ENCODE measurements at places on chromosomes 11 and 22.

- no peak for DNase-seq
Observed at GRCh38 chr11:62444236-62444833, 25.5 kb downstream of the SCGB1A1 start.

DNA sequence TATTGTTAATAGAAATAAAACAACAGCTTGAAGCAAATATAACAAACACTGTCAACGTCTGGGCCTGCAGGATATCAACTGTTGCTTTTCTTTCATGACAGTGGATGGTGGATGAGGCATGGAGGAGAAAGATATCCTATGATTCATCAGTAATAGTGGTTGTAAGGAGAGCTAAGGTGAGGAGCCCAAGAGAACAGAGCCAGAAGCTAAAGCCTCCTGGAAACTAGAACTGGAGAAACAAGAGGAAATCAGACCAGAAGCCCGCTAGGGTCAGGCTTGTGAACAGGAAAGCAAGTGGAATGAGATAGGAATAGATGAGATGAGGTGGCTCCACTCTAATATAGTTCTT is 37.7 kb upstream of the MMP12 start:
- DNase-seq, result no peak

- DNase-seq, result peak; percentile 49
Observed at GRCh38 chr22:37043828-37044538, 7.6 kb upstream of the KCTD17 start.

GRCh38 chr11:133506551-133507094 is 25.7 kb downstream of the OPCML start:
- no peak for DNase-seq

DNA sequence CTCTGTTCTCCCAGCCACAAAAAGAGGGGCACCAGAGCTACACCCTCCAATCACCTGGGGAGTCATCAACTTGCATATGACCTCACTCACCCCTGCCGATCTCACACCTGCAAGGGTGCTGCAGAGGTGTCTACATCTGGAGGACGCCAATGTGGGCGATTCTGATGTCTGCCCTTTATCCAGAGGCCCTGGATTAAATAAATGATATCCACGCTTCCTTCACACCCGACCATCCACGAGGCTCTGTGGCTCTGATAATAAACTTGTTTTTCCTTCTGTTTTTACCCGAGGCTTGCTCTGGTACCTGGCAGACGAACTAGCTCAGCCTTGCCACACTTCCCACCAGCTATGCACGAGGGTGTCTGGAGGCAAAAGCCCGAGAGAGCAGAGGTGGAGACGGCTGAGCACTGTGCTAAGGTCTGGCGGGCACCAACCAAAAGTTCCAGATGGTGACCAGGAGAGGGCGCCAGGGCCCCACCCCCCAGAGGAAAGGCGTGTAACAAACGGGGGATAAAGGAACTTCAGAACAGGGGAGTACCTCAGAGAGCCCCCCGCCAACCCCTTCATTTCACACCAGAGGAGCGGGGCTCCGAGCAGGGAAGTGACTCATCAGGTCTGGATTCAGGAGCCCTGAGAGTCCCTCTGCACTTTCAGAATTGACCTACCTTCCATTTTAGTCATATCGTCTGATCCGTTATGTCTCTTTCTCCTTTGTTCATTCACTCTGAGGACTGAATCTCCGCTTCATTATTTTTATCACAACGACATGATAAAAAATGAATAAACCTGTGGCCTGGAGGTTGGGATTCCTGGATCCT is 13.5 kb downstream of the SCN3B start:
- no peak for DNase-seq

DNA sequence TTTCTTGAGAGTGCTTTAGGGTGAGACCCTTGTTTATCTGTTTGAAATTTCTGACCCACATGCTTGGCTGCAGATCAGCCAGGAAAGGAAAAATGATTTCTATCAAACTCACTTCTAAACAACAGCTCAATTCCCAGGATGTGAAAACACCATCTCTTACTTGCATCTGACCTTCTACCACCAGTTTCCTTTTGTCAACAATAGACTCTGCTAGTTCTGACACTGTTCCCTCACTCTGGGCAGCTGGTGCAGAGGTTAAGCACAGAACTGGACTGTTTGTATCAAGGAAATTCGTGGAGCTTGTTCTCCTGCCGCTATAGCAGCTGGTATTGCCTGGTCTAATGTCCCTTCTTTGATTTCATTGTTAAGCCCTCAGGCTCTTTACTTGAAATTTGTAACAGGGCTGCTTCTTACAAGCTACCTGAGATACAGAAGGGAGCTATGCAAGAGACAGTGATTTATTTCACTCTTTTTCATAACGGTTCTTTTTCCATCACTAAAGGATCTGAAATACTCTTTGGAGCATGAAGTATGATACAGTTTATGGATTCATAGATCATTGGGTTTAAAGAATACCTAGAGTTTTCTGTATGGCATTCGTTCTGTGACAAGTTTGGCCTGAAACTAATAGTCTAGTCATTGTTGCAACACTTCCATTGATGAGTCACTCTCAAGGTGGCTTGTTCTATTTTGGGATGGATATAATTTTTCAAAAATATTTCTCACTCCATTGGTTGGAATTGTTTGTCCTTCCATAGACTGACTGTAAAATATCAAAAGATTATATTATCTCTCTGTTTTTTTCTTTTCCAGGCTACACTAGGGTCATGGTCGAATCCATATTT is 178.2 kb upstream of the ZC3H12C start:
- peak; percentile 8 for DNase-seq

GRCh38 chr11:127443297-127443696 is 442.7 kb upstream of the KIRREL3 start:
- DNase-seq, result no peak

DNA sequence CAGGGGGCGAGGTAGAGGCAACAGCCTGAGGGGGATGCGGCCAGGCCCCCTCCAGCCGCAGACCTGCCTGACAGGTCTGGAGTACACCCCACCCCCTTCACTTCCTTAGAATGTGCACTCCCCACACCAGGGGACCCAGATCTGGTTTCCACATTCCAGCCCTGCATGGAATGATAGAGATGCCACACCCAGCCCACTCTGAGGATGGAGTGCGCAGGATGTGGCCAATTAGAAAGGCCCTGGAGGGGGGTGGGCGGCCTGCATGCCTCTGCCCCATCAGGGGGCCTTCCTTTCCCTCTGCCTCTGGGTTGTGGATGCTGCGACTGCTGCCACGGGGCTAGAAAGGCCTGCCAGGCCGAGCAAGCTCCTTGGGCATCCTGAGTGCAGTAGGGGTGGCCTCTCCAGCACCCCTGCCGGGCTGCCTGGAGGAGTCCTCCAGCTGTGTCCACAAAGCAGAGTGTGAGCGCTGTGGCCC is 28.2 kb upstream of the MGAT3 start:
- no peak for DNase-seq

GRCh38 chr11:116096272-116096995 is 592.2 kb upstream of the CADM1 start:
- DNase-seq, result no peak

GRCh38 chr11:117121176-117121575 is 22.9 kb upstream of the PAFAH1B2 start:
- DNase-seq, result no peak

DNA sequence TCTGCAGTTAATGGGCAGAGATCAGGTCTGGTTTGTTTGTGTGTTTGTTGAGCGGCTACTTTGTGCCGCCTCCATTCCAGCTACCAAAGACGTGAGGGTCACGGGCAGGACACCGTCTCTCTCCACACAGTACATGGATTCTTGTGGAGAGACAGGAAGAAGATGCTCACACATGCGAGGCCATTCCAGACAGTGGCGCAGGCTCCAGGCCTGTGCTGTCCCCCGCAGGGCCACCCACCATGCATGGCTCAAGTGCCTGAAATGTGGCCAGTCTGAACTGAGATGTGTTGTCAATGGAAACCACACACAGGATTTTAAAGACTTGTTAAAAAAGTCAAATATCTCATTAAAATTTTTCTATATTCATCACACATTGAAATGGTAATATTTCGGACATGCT is 848.3 kb downstream of the TBC1D22A start:
- no peak for DNase-seq

GRCh38 chr11:86676533-86677154 is 4.2 kb upstream of the ME3 start:
- no peak for DNase-seq

GRCh38 chr22:34743110-34743751 is 322.7 kb upstream of the ISX start:
- DNase-seq, result no peak

- DNase-seq, result no peak
Observed at GRCh38 chr22:39308614-39309363, 10.6 kb downstream of the RPL3 start.

- no peak for DNase-seq
Observed at GRCh38 chr22:46688949-46689348, 49.1 kb downstream of the CERK start.

- DNase-seq, result no peak
Observed at GRCh38 chr22:35102663-35103062, 36.7 kb downstream of the ISX start.

DNA sequence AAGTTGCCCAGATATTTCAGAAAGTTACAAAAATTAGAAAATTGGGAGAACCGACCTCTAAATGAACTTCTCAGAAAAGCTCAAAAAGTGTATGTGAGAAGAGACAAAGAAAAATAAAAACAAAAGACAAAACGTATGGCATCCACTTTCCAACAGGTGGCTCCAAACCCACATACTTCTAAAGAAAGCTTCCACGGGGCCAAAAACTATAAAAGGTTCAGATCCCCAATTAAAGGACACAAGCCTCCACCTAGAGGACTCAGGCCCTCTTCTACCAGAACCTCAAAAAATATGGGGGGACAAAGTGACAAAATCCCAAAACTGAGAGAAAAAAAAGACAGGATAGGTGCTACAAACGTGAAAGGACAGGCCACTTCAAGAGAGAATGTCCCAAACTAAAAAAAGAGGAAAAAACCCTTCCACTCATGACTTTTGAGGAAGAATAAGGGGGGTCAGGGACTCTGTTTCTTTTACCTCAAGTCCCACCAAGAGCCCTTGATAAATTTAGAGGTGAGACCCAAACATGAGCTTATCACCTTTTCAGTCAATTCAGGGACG is 8.8 kb downstream of the SCGB2A1 start:
- no peak for DNase-seq

- no peak for DNase-seq
Observed at GRCh38 chr11:3000032-3000961, 8.2 kb upstream of the NAP1L4 start.

DNA sequence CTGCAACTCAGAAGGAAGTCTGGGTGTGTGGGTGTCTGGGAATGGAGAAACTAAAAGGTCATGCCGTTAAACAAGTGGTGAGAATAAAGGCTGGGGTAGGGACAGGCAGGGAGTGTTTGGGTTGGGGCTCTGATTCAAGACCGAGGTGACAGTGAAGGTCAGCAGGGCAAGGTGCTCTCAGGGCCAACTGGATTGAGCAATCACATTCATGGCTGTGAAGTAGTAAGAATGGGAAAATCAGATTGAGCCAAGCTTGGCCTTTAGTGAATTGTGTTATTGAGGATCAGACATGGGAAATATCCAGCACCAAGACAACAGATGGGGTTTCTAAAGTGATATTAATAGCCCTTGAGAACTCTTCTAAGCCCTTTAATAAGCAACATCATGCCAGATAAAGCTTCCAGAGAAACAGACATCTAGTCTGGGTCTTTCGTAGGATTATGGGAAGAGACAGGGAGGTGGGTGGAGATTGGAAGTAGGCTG is 24.3 kb downstream of the SCN3B start:
- DNase-seq, result no peak

DNA sequence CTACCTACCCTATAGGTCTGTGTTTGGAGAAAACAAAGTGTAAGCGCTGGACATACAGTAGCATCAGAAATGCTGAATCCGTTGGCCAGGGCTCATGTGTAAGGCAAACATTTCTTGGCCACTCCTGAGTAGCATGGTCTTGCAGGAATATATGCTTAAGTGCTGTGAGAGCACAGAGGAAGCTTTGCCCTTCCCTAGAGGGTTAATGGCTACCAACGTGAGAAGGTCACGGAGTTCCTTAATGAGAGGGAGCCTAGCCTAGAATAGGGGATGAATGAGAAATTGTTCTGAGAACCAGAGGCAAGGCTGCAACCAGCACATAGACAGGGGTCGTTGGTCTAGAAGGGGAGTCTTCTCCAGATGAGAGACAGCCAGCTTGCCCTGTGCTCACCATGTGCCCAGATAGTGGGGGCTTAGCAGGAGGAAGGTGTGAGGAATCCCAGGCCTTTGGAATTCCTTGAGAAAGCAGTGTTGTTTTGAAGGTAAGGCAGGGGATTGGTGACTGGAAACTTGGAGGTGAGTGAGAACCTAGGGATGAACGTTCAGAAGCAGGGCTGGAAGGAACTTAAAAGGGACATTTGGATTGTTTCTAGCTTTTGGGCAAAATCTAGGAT is 29.5 kb downstream of the RCOR2 start:
- DNase-seq, result no peak

GRCh38 chr11:96097844-96098421 is 174.0 kb upstream of the MTMR2 start:
- DNase-seq, result no peak

GRCh38 chr11:65416341-65416824 is 6.2 kb upstream of the NEAT1 start:
- DNase-seq, result no peak

- no peak for DNase-seq
Observed at GRCh38 chr11:31096191-31096805, 273.2 kb downstream of the DCDC1 start.

GRCh38 chr11:128653801-128654231 is 40.1 kb upstream of the FLI1 start:
- no peak for DNase-seq

All from SHP77 treated with DMSO at 0.1 percent for 48 hours (cell line).